ENCODE measurements at places on chromosomes 1 and 21.

DNA sequence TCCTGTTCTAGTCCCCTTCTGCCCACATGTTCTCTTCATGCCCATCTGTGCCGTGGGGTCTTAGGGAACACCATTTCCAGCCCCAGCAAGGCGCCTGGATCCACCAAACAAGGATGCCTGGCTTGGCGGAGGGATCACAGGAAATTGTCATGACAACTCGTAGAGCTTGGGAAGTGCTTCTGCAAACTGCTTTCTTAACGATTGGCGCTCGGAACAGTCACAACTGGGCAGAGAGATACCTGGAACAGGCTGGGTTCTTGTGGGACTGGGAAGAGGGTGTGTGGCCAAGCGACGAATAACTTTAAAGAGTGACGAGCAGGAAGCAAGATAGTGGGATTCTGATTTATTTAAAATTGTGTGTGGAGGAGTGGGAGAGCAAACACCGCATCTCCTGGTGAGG is 329.8 kb downstream of the RPS6KC1 start:
- no peak for DNase-seq

DNA sequence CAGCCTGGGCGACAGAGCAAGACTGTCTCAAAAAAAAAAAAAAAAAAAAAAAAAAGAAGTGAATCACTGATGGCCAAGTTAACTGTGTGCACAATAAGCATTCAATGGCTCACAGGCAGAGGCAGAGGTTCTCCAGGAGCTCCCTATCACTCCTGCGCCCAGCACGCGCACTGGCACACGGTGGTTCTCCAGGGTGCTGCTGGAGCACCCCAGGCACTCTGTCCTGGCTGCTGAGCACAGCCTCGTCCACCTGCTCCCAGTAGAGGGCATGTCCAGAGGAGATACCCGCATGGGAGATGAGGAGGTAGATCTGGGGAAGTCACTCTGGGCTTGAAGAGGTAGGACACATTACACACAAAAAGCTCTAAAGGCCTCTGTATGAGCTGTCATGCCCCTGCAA is 21.5 kb upstream of the NUP133 start:
- no peak for DNase-seq

GRCh38 chr1:33819913-33820311 is 44.0 kb upstream of the HMGB4 start:
- DNase-seq, result no peak

DNA sequence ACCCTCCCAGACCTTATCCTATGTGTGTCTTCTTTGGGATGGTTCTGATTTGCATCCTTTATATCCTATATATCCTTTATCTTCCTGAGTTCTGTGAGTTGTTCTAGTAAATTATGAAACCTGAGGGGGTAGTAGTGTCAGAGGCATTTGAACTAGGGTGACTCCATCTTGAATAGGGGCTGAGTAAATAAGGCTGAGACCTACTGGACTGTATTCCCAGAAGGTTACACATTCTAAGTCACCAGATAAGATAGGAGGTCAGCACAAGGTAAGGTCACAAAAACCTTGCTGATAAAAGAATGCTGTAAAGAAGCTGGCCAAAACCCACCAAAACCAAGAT is 50.6 kb downstream of the SUSD4 start:
- no peak for DNase-seq

DNA sequence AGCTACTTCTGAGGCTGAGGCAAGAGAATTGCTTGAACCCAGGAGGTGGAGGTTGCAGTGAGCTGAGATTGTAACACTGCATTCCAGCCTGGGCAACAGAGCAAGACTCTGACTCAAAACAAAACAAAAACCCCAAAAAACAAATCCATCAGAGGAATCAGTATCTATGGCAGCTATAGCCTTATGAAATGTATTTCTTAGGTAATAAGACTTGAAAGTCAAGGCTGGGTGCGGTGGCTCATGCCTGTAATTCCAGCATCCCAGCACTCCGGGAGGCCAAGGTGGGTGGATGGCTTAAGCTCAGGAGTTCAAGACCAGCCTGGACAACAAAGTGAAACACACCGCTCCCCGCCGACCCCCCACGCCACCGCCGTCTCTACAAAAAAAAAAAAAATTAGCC is 31.1 kb upstream of the EYA3 start:
- DNase-seq, result no peak

GRCh38 chr1:114003431-114003830 is 24.2 kb downstream of the OLFML3 start:
- no peak for DNase-seq

DNA sequence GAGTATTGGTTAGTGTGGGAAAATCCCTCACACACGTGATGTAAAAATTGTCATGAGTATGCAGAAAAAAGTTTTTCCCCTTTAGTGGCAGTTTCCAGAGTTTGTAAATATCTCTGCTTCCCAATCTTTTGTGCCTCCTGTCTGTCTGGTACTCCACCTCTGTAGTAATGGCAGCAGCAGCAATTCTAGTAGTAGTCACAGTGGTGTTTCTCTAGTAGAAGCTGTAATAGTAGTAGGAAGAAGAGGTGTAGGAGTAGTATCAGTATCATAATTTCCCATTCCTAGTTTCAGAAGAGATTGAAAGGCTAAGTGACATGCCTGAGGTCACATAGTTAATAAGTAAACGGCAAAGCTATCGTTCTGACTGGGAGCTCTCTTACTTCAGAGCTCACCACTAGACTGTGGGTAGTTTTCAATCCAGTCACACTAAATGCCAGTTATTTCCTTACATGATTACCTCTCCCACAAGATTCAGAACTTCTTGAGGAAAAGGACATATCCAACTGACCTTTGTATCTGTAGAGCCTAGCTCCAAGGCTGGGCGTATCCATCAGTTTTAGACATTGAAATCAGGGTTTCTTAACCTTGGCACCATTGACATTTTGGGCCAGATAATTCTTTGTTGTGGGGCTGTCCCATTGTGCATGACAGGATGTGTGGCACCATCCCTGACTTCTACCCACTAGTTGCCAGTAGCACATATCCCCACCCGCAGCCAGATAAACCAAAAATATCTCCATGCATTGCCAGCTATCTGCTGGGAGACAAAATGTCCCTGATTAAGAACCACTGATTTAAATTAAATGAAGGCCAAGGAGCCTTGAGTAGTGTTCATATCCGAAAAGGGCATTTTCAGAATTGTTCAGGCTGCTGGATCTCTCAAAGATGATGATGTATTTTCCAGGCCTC is 135.9 kb downstream of the FGGY start:
- no peak for DNase-seq

Measured in AG04449 (cell line).